ENCODE measurements at places on chromosomes 4 and X.

DNA sequence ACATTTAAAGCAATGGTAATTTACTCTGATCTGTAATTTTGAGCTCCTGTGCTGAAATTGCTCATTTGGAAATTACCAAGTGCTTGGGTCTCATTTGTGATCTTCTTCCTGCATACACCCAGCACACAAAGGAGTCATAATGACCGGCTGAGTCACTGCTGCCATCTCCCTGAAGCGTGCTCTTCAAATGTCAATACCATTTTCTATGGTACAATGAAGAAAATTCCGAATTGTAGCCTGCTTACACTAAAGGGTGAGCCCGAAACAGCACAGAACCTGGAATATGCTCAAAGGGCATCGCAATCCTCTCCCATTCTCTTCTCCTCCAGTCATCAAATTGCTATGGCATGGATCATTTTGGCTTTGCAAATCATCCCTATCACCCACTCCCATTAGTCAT, 140.5 kb downstream of the GRIA3 start:
- DNase-seq: no peak

- DNase-seq: no peak
Measured at GRCh38 chr4:111595456-111595855, 549.8 kb upstream of the FAM241A start.

- no peak for DNase-seq
Measured at GRCh38 chr4:86685401-86685800, 91.3 kb downstream of the PTPN13 start.

DNA sequence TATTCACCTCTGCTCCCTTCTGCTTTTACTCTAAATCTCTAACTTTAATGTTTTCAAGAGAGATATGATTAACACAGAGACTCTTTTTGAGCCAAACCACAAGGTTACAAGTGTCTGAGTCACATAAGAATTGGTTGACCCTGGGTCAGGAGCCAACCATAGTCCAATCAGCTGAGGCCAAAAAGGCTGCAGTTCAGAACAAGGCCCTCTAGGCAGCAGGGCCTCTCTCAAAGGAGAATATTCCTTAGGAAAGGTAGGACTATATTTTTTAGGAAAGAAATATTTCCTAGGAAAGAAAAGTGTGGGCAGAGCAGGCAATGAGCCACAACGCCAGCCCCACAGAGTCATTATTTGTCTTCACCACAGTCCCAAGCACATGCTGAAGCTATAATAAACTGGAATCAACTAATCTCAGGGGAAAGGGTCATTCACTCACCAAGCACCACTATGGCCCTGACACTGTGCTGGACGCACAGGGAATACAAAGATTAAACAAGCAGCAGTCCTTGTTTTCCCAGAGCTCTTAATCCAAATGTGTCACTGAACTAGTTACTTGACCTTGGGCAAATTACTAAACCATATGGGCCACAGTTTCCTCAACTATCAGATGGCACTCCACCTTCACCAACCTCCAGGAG, 2.2 kb downstream of the ATP8A1 start:
- DNase-seq: no peak

Measured in activated CD4-positive, alpha-beta T cell treated with anti-CD3 and anti-CD28 coated beads for 4 hours (primary cell).